ENCODE measurements at places on chromosomes 6 and 20. TPM values are rescaled to one million over a fixed set of nuclear protein-coding genes. Genes with fewer than 3 reads are reported as not detected.

Gene PI16
- not detected for total RNA-seq

Gene CALHM4
- total RNA-seq: not detected

Gene TNF
- total RNA-seq: not detected

Gene MUCL3
- not detected for total RNA-seq

Gene TAAR2
- not detected for total RNA-seq

Gene LTB
- total RNA-seq: not detected

Gene ERVFRD-1
- not detected for total RNA-seq

Gene MYLIP
- total RNA-seq: 2.5 TPM

Gene SLC4A11
- 0.51 TPM for total RNA-seq

Gene SLC35D3
- not detected for total RNA-seq

Gene TFEB
- total RNA-seq: 5.6 TPM

Gene MUC21
- not detected for total RNA-seq

Gene PRSS16
- not detected for total RNA-seq

Gene NHLRC1
- total RNA-seq: 3.1 TPM

Gene PBOV1
- not detected for total RNA-seq

Gene TPD52L1
- 41.0 TPM for total RNA-seq

Gene TFAP2D
- total RNA-seq: not detected

Gene CEP85L
- 18.5 TPM for total RNA-seq

Gene COL20A1
- not detected for total RNA-seq

Gene KIAA0408
- total RNA-seq: 1.3 TPM

Gene OXT
- not detected for total RNA-seq

Gene SLC44A4
- not detected for total RNA-seq

Gene OPN5
- total RNA-seq: not detected

Gene C6orf118
- total RNA-seq: not detected

Measured in fibroblast of lung (primary cell).